ENCODE measurements at places on chromosomes 2 and 18. TPM values are rescaled to one million over a fixed set of nuclear protein-coding genes. Genes with fewer than 3 reads are reported as not detected.

- DNase-seq = no peak
These were observed 215.4 kb downstream of the DOK6 start for GRCh38 chr18:69616114-69616513.

- no peak for DNase-seq
These were observed 115.8 kb upstream of the ALKAL2 start for GRCh38 chr2:403682-404081.

DNA sequence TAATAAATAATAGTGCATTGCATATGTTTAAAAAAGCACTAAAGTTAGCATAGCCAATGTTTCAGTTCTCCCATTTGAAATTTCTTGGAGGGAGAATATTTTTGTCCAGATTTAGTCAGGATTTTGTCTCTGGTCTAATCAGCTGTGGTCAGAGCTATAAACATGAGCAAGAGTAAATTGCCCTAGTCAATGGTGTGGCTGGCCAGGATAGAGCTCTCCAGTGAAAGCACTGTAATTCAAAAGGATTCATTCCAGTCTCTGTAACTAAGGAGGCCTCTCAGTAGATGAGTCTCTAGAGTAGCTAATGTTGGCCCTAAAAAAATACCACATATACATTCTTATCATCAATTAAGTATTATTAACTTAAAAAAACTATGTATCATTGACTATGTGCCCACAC lies 241.6 kb downstream of the CDCA7 start:
- DNase-seq = no peak

- DNase-seq = no peak
These were observed 474.9 kb upstream of the MC4R start for GRCh38 chr18:60847517-60847916.

- DNase-seq = peak; percentile 81
These were observed 119.8 kb downstream of the PRKCE start for GRCh38 chr2:45771261-45771660.

Gene MAP3K19
- not detected for total RNA-seq

Gene CDK15
- total RNA-seq = 0.35 TPM

DNA sequence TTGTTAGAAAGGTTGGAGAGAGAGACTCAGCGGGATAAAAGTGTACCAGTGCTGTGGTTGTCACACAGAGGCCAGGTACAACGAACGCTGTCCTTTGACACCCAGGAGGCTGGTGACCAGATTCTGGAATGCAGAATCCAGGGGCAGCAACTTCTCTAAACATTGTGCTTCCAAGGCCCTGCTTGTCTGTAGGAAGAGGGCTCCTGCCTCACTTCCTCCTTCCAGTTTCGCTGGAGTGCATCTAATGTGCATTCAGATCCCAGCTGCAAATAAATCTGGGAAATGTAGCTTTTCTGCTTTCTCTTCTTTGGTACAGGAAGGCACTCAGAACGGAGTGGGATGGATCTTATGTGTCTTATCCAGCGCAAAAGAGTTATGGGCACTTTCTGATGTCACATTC lies 171.8 kb upstream of the ATP5MC3 start:
- DNase-seq = no peak

Gene MRPS5
- total RNA-seq = 77.2 TPM

Gene ATG16L1
- 15.4 TPM for total RNA-seq

- DNase-seq = no peak
These were observed 36.2 kb downstream of the HAT1 start for GRCh38 chr2:171958475-171958874.

Gene PJVK
- 0.70 TPM for total RNA-seq

Gene RAD51AP2
- 0.11 TPM for total RNA-seq

Gene DSG3
- not detected for total RNA-seq

GRCh38 chr2:65554765-65555591 lies 122.6 kb upstream of the SPRED2 start:
- no peak for DNase-seq

DNA sequence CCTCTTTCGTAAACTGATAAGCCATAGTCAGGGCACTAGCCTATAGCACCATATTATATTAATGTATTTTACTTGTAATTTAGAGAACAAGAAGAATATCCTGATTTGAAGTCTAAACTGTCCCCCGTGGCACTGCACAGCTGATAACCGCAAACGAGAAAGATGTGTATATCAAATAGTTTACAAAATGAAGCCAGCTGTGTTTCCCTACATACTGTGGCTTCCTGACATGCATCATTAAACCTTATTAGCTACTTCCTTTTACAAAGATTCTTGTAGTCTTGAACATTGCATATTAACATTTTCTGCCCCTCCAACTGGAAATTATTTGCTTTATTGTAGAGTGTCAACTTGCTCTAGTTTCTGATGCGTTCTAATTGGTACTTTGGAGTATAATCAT lies 153.5 kb upstream of the NFATC1 start:
- DNase-seq = no peak

DNA sequence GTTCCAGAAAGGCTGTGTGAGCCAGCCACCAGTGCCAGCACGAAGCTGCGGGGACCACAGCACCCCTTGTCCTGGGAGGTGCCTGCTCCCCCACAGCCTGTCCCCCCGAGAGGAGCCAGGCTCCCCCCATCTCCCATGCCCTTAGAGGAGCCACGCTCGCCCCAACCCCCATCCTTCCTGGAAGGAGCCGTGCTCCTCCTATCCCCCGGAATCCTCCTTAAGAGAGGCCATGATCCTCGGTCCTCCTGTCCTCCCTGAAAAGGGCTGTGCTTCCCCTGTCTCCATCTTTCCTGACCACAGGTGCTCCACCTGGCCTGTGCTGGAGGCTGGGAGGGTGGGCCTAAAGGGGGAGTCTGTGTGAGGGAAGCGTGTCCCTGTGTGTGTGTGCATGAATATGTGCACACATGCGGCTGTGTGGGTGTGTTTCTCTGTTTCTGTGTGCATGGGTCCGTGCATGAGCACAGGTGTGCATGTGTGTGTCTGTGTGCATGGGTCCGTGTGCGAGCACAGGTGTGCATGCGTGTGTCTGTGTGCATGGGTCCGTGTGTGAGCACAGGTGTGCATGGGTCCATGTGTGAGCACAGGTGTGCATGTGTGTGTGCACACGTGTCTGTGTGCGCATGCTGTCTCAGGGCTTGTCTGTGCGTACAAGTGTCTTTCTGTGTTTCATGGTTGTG lies 80.3 kb downstream of the RTP5 start:
- no peak for DNase-seq

Gene PRKAG3
- not detected for total RNA-seq

- DNase-seq = no peak
These were observed 44.8 kb downstream of the ASAP2 start for GRCh38 chr2:9251154-9252001.

- DNase-seq = peak; percentile 84
These were observed 765 bp upstream of the ID2 start for GRCh38 chr2:8680822-8681760.

DNA sequence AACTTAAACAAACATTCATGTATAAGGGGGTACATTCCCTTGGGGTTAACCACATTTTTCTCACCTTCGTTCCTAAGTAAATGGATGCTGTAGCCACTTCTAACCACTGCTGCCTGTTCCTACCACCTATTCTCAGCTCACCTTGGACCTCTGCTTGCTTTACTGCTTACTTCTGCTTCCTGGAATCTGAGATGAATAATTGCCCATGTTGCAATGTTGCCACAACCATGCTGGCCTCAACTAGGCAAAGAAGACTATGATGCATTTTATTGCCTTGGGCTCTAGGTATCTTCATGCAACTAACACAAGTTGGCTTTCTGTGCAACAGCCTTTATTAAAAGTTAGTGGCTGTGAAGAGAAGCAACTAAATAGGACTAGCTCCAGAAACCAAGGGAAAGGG lies 106.3 kb upstream of the TCF4 start:
- no peak for DNase-seq

Gene DNAJC5G
- 1.9 TPM for total RNA-seq

Gene SLC19A3
- total RNA-seq = 4.5 TPM

DNA sequence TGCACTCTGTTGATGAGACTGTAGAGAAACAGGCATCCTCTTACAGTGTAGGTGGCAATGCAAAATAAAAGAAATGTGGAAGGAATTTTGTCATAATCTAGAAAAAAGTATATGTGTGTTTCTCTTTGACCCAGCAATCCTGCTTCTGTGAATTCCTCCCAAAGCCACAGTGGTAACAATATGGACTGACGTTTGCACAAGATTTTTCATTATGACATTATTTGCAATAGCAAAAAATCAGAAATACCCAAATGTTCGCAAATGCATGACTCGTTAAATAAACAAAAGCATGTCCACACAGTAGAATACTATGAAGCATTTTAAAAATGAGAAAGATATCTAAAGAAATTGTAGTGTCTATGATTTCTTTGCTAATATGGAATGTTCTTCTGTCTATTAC lies 255.2 kb upstream of the NRP2 start:
- DNase-seq = no peak

Gene HJURP
- total RNA-seq = 0.41 TPM

Gene ADCYAP1
- total RNA-seq = not detected

Gene CD8B2
- not detected for total RNA-seq

Gene EVX2
- not detected for total RNA-seq

Gene CLEC4F
- 0.22 TPM for total RNA-seq

- DNase-seq = no peak
These were observed 21.1 kb upstream of the TMEM163 start for GRCh38 chr2:134739879-134740301.

GRCh38 chr2:209367075-209367747 lies 56.6 kb upstream of the MAP2 start:
- no peak for DNase-seq

Gene MOGAT1
- total RNA-seq = 0.38 TPM

GRCh38 chr2:41936771-41937463 lies 110.9 kb upstream of the PKDCC start:
- no peak for DNase-seq

DNA sequence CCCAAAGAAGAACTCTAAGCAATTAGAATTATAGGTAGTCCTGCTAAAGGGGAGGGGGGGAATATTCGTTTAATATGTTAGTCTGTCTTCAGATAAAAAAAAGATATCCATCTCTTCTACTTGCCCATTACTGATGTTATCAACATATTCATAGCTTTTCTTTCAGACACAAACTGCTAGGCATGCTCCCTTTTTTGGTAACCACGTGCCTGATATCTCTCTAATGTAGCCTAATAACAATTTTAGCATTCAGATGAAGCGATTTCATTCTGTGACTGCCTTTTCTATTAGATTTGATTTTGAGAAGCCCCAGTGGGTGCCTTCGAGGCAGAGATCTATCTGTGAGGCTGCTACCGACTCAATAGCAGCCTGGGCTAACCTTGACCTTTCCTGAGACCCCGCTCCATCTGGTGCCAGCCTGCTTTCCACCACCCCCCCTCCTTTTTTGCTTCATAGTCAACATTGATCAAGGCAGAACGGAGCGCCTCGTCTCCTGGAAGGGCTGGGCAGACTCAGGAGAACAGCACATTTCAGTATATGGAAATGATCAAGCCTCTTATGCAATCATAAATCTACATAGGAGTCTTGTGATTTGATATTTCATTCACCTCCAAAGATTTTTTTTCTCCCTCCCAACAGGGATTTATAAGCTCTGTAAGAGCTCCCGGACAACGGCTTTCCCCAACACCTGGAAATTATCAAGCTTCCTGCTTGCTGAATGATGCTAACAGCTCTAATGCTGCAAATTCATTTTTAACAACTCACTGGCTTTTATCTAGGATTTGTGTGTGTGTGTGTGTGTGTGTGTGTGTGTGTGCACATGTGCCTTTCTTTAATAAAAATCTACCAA lies 14.7 kb upstream of the BCL11A start:
- peak; percentile 46 for DNase-seq

Gene FOXI3
- not detected for total RNA-seq

Gene REEP1
- 23.6 TPM for total RNA-seq

GRCh38 chr2:135960656-135961551 lies 24.5 kb downstream of the DARS1 start:
- DNase-seq = no peak

DNA sequence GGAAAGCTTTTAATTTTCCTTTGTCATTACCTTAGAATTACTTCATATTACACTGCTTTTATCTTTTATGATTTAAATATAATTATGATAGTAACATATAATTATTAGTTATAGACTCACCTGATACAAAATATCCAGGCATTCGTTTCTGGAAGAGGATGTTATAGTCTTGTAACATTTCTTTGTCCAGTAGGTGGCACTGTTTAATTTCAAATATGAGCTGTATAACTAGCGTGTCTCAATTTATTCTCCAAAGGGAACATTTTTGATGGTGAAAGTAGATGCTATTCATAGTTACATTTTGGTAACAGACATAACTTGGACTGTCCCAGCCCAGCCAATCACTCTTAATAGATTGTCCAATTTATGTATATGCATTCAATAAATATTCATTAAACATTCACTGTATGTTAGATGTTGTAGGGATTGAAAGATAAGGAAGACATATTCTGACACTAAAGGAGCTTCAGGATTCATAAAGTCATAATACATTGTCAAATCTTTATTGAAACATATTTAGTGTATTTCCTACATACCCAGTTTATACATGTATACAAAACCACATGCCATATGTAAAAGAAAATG lies 19.2 kb downstream of the DAW1 start:
- DNase-seq = no peak

Gene PHOSPHO2
- total RNA-seq = 3.6 TPM

GRCh38 chr2:184178229-184178628 lies 420.1 kb upstream of the ZNF804A start:
- DNase-seq = no peak

Gene SLC9A4
- not detected for total RNA-seq

DNA sequence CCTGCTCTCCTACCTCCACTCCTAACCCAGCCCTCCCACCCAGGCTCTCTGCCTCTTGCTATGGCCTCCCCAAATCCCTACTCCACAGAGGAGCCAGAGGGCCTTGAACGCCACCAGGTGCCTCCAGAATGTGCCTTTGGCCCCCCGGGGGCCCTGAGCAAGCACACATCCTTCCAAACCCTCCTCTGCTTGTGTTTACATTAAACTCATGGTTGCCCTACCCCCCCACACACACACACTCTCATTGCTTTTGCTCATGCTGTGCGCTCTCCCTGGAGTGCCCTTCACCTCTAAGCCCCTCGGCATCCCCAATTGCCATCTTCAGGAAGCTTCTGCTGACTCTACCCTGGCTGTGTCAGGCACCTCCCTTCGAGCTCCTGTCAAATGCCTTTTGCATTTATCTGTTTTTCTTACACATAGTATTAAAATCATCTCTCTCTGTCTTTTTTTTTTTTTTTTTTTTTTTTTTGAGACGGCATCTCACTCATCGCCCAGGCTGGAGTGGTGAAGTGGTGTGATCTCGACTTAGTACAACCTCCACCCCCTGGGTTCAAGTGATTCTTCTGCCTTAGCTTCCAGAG lies 16.3 kb upstream of the TET3 start:
- no peak for DNase-seq

GRCh38 chr2:240655931-240656886 lies 26.5 kb downstream of the AQP12B start:
- DNase-seq = no peak

DNA sequence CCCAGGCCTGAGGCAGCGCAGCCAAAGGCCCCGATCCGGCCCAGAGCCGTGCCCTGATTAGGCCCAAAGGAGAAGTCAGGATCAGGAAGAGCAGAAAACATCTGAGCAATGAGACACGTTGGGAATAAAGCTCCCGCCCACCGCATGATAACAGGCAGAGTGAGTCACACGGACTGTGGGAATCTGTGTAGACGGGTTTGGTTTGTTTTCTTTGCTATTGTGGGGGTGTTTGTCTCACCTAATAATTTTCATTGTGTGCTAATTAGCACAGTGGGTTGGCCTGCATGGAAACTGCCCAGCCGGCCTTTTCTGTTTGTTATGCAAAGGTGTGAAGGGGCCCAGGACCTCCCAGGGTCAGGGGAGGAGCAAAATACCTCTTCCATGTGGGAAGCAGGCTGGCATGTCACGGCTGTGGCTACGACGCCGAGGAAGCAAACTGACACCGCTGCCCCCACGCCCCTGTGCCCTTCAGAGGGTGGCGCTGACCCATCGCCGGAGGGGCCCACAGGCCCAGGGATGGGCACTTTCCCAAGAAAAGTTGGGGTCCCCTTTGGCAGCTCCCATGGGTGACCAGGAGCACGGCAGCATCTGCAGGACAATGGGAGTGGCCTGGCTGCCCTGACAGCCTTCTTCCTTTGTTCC lies 68.4 kb upstream of the CTDP1 start:
- DNase-seq = no peak

All from Right ventricle myocardium inferior (tissue), 1 donor.